NCI-H1105 (cell line): ENCODE measurements at places on chromosomes 4 and X.
A peak's percentile ranks its signal among the peaks of the same experiment; 100 is the strongest.

GRCh38 chrX:17964871-17965270, 103.8 kb upstream of the RAI2 start:
- DNase-seq: no peak

GRCh38 chr4:94455081-94455480, 3.3 kb downstream of the PDLIM5 start:
- DNase-seq: no peak

GRCh38 chrX:103404231-103405008, 28.1 kb downstream of the BEX3 start:
- peak; percentile 62 for DNase-seq

- no peak for DNase-seq
Measured at GRCh38 chr4:47747211-47747610, 90.7 kb downstream of the CORIN start.

DNA sequence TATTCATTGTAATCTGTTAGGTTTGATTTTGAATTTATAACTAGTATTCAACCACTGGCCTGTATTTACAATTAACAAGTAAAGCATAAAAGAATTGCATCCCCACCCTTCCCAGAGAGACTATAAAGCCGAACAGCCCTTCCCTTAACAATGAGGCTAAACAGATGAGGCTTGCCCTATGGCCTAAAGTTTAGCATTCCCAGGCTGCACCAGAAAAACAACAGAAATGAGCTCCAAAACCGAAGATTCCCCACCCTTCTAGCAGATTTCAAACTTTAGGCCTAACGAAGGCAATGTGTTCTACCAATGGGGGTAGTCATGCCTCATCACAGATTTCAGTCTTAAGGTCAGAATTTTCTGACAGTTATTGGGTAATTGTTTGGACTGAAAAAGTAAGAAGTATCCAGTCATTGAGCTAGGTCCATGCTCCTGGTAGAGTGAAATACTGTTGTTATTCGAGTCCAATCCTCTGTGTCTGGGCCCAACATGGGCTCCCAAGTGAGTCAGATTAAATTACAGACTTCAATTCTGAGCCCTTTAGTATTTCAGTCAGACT, 197.6 kb downstream of the ANTXR2 start:
- DNase-seq: no peak

DNA sequence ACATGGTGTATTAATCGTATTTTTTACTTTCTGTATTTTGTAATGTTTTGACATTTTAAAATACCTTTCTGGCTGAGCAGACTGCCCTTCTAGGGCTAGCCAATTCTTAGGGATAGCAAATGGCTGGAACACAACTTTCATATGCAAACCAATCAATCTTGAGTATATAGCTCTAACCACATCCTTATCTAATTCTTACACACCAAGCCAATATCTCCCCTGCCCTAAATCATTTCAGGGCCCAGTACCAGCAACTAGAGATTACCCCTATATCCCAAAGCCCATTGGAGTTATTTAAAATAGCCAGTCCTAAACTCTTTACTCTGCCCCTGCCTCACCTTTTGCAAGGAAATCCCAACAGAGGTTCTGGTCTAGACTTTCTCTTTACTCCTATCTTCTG, 58.3 kb downstream of the INTS12 start:
- no peak for DNase-seq

- DNase-seq: no peak
Measured at GRCh38 chr4:123786163-123786915, 389.7 kb downstream of the SPRY1 start.

DNA sequence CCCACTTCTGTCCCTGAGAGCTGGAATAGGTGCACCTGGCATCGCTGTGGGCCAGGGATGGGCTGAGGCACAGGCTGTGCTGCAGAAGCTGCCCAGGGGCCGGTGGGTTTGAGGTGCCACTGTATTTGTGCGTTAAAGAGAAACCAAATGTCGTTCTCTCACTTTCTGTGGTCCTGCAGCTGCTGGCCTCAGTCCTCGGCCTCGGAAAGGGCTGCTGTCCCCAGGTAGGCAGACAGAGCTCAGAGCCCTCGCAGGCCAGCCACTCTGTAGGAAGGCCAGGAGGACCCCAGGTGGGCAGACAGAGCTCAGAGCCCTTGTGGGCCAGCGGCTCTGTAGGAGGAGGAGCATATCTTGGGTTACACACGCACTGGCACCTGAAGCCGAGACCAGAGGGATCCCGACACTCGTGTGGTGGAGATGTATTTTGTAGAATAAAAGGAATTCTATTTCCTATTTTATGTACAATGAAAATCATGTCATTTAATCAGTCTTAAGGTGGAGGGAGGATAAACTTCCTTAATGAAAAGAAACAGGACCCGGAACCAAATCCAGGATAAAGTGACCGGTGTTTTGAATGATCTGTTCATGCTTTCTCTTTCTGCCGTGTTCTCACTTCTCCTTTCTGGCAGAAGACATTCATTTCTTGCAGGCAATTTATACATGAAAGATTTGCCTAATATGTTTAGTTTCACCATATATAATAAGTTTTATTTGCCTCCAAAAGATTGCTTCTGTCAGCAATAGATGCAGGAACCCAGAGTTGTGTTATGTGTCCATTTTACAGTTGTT, 54.4 kb upstream of the HGFAC start:
- DNase-seq: no peak

DNA sequence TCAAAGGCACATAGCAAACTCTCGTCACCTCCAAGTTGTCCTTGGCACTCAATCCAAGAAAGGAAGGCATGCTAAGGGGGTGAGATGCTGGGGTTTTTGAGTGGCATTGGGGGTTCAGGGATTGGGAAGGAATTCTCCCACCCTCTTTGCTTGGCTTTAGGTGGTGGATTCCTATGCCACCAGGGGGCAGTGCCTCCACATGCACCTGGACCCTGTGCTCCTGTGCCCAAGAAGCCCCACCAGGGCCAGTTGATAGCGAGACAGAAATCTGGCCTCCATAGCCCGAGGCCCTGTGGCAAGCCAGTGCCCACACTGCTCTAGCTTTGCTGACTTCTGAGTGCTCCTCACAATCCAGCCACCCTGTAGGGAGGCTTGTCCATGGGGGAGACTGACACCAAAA, 2.0 kb upstream of the FATE1 start:
- peak; percentile 26 for DNase-seq

- no peak for DNase-seq
Measured at GRCh38 chr4:28682847-28683246, 1822.2 kb downstream of the STIM2 start.
